CD8-positive, alpha-beta T cell (primary cell): ENCODE measurements at places on chromosomes 12 and 14. TPM values are rescaled to one million over a fixed set of nuclear protein-coding genes. Genes with fewer than 3 reads are reported as not detected.

The IFNG gene
- 9.9 TPM for total RNA-seq

The TDRD9 gene
- 0.73 TPM for total RNA-seq

The TECPR2 gene
- total RNA-seq: 5.8 TPM

The STXBP6 gene
- total RNA-seq: not detected

The NOP9 gene
- 35.8 TPM for total RNA-seq

The DTX1 gene
- total RNA-seq: 4.7 TPM

The HPD gene
- total RNA-seq: not detected

The CLEC14A gene
- total RNA-seq: not detected

The NANOG gene
- not detected for total RNA-seq

The PMEL gene
- total RNA-seq: not detected

The VDR gene
- 0.92 TPM for total RNA-seq

The ZNF705A gene
- not detected for total RNA-seq
